Right cardiac atrium (tissue), 5 donors: ENCODE measurements at places on chromosomes 6 and 20. TPM values are rescaled to one million over a fixed set of nuclear protein-coding genes. Genes with fewer than 3 reads are reported as not detected.

Gene LPIN3
- 13.5 TPM for total RNA-seq

Gene STX11
- total RNA-seq: 6.8 TPM

Gene FERMT1
- total RNA-seq: 2.9 TPM

Gene EYS
- total RNA-seq: 0.06 TPM

Gene TSHZ2
- total RNA-seq: 7.1 TPM

Gene COL10A1
- total RNA-seq: not detected

Gene FILIP1
- 118 TPM for total RNA-seq

Gene SLC17A9
- 1.5 TPM for total RNA-seq

Gene AGER
- total RNA-seq: 3.6 TPM

Gene CD83
- 1.9 TPM for total RNA-seq

Gene TRIM31
- total RNA-seq: not detected

Gene THBD
- 15.4 TPM for total RNA-seq

Gene DDX43
- 0.50 TPM for total RNA-seq

Gene SCRT2
- total RNA-seq: not detected

Gene ARMH2
- total RNA-seq: not detected

Gene UBE2J1
- 13.8 TPM for total RNA-seq

Gene DLK2
- not detected for total RNA-seq

Gene CDSN
- 0.17 TPM for total RNA-seq

Gene HLA-DRB1
- 86.4 TPM for total RNA-seq

Gene RAMACL
- 1.0 TPM for total RNA-seq

Gene HACE1
- total RNA-seq: 7.6 TPM

Gene RNASET2
- 23.4 TPM for total RNA-seq

Gene CLIC5
- total RNA-seq: 150 TPM

Gene TSBP1
- total RNA-seq: not detected

Gene ZSCAN16
- 2.5 TPM for total RNA-seq

Gene FUT9
- total RNA-seq: not detected

Gene ADGB
- not detected for total RNA-seq

Gene RIN2
- 70.9 TPM for total RNA-seq

Gene ZHX3
- 33.4 TPM for total RNA-seq

Gene CDH26
- 1.3 TPM for total RNA-seq

Gene HUS1B
- total RNA-seq: 0.29 TPM

Gene CALHM4
- total RNA-seq: not detected

Gene C20orf202
- total RNA-seq: 0.31 TPM

Gene PTCRA
- not detected for total RNA-seq

Gene ZSCAN31
- total RNA-seq: 8.3 TPM

Gene CENPW
- total RNA-seq: 1.1 TPM

Gene KIF6
- 0.25 TPM for total RNA-seq

Gene ARHGAP40
- not detected for total RNA-seq

Gene ADGRB3
- 2.6 TPM for total RNA-seq

Gene HLA-G
- total RNA-seq: 0.18 TPM

Gene TGM3
- not detected for total RNA-seq

Gene DOK5
- total RNA-seq: 16.0 TPM

Gene BMP7
- total RNA-seq: 29.1 TPM

Gene ACSS2
- 76.6 TPM for total RNA-seq

Gene HLA-DMB
- 8.5 TPM for total RNA-seq

Gene TPX2
- total RNA-seq: 2.5 TPM

Gene TINAG
- total RNA-seq: 0.26 TPM

Gene ZBP1
- not detected for total RNA-seq

Gene CST4
- total RNA-seq: not detected
